ENCODE measurements at places on chromosomes 3 and 15. TPM values are rescaled to one million over a fixed set of nuclear protein-coding genes. Genes with fewer than 3 reads are reported as not detected.

DNA sequence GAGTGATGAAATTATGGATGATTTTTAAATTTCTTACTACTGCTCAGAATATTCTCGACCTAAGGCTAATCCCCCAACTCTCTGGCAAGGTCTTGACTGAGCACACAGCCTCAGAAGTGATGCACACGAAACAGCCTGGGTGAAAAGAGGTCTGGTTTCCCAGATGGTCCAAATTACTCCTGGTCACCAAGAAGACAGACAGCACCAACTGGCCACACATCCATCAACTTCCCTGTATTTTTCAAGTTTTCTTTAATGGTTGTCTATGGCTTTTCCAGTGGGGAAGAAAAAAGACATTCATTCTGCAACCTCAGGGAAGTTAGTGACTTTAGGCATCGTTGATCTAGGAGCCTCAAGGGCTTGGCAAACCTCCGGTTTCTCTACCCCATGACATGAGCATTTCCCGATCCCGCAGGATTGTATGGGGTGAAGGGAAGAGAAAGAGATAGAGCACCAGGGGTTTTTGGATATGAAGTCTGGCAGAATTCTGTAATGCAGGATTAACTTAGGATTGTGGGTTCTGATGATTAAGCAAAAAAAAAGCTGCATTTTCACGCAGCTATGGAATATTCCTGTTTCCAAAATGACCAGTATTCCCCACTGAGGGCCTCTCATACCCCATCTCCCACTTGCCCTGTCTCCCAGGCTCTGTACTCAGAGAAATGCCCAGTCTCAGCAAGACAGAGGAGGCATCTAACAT, 62.2 kb downstream of the UMPS start:
- no peak for ATAC-seq

Gene CPNE4
- total RNA-seq = not detected

Gene IL5RA
- 0.15 TPM for total RNA-seq

- ATAC-seq = no peak
Observed at GRCh38 chr3:108546692-108547091, 36.3 kb upstream of the MYH15 start.

Gene FES
- total RNA-seq = 70.4 TPM

Gene CHAC1
- total RNA-seq = 0.54 TPM

DNA sequence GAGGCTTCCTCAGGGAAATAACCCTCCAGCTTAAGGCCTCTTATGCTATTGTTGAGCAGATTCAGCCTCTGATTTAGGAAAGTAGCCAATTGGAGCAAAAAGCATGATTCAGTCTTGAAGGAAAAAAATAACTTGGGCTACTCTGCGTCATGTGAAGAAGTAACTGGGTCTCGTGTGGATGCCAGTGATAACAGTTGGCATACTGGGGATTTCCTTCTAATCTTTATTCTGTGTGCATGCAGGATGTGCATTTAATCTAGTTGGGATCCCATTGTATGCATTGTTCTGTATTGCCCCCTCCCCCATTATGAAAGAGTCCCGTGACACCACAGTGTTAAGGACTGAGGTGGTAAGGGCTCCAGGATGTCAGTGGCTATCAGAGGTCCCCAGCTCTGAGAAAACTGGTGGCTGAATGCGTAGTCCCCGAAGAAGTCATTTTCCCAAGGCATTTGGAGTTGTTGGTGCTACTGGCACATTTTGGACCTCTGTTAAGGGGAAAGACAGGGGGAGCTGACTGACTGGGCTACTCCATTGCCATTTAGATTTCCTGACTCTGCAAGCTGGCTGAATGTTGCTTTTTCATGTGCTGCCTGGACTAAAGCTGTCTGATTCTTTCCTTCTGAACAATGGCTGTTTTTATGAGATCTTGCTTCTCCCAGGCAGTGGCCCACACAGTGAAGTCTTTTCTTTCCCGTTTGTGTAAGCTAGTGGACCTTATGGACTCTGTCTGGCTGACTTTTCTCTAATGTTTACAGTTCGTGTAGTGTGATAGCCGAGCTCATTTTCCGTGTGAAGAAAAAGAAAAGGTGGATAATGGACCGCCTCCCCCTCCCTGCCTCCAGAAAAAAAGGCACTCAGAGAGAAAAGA, 38.4 kb upstream of the TRAK1 start:
- peak; percentile 66 for ATAC-seq

DNA sequence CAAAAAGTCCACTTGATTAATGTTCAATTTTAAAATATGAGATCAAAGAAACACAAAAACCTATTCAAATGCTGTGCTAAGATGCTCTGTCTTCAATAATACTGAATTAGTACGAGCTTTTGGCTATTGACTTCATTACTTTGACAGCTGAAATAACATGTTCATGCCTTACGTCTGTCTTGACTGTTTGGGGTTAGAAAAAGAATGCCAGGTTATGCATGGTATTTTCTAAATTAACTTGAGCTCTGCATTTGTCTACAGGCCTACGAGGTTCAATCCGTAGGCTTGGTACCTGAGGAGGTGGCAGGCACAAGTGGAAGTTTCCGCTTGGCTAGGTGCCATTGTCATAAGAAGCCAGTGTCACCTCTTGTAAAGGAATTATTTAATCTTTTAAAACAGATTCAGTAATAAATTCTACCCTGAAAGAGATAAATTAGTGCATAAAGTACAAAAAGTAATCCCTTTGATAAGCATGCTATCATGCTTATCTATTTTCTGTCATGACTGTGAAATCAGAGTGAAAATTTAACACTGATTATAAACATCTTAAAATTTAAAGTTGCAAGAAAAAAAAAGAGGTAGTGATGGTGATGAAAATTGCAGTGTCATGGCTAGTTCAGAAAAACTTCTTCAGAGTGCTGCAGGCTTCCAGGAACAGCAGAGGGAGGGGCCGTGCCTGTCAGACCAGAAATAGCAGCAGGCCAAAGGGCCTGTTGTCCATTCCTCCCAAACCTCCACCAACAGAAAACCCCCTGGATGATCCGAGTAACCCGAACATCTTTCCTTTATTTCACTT, 115.7 kb downstream of the ARRDC4 start:
- ATAC-seq = peak; percentile 87

DNA sequence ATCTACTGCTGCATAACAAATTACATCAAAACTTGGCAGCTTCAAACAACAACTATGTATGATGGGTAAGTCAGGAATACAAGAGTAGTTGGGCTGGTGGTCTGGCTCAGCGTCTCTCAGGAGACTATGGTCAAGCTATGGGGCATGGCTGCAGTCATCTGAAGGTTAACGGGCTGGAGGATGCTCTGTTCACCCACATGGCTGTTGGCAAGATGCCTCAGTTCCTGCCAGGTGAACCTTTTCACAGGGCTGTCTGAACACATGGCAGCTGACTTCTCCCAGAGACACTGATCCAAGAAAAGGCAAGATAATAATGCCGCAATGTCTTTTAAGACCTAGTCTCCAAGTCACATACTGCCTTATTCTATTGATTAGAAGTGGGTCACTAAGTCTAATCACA, 63.7 kb downstream of the GPR176 start:
- no peak for ATAC-seq

- ATAC-seq = no peak
Observed at GRCh38 chr3:141436180-141436579, 50.6 kb upstream of the RASA2 start.

- ATAC-seq = no peak
Observed at GRCh38 chr3:118833075-118833474, 201.6 kb downstream of the IGSF11 start.

DNA sequence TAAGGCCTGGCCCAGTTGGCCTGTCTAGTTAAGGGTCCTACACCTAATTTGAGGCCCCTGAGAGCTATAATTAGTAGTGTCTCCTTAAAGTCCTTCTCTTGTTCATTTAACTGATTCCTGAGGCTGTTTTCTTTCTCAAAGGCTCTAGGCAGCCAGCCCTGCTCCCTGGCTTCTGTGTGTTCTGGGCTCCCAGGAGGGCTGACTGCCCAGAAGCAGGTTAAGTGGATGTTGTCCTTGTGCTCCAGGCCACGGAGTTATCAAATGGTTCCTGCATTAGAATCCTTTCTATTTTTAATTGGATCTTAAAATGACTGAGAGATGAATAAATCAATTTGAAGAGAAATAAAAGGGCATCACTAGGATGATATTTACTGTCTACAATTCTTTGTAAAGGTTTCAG, 140.0 kb downstream of the SNRK start:
- ATAC-seq = no peak

DNA sequence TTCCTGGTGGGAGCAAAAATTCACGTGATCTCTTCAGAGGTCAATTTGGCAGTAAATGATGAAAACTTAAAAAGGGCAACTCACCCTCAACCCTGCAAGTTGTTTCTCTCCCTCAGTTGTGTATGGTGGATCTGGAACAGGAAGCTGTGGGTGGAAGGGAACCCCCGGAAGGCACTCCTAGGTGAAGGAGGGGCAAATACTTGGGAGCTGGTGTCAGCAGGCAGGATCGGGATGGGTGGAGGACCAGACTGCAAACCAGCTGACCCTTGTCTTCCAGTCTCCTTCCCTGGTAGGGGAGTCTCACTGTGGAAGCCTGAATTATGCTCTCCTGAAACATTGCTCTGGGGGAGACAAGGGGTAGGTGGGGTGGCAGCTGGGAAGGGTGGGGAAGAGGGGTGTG, 33.5 kb downstream of the PRR23E start:
- no peak for ATAC-seq

- no peak for ATAC-seq
Observed at GRCh38 chr3:158434412-158435038, 136.5 kb upstream of the MLF1 start.

GRCh38 chr3:70028361-70028760, 28.8 kb downstream of the SAMMSON start:
- no peak for ATAC-seq

DNA sequence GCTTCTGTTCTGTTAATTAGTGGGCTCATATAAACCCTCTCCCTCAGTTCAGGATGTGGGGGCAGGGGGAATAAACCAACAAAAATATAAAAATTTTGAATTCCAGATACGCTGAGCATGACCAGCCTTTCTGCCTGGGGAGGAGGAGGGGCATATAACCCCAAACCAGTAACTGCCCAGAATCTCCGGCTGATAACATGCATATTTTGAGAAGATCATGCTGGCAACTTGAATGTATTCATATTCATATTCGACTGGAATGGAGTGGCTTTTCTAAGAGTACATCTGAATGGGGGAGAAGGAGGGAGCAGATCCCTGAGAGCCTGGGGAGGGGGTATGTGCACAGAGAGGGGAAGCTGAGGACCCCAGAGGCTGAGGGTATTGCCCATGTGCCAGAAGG, 54.5 kb upstream of the LCTL start:
- ATAC-seq = no peak

GRCh38 chr3:9784965-9785364, 7.3 kb downstream of the TADA3 start:
- ATAC-seq = peak; percentile 13

GRCh38 chr3:141275032-141275422, 43.4 kb downstream of the PXYLP1 start:
- no peak for ATAC-seq

DNA sequence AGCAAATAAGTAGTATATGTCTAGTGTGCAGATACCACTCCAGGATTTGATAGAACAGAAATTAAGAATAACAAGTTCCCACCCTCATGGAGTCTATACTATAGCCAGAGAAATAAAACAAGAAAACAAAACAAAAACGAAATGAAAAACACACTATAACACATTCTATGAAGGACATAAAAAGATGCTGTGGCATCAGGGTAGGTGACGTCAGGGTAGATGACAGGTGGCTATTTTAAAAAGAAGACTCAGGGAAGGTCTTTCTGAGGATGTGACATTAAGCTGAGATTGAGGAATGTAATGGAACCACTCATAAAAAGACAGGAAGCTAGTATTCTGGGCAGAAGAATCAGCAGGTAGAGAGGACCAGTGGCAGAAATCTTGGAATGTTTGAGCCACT, 469.6 kb downstream of the RAP2B start:
- no peak for ATAC-seq

DNA sequence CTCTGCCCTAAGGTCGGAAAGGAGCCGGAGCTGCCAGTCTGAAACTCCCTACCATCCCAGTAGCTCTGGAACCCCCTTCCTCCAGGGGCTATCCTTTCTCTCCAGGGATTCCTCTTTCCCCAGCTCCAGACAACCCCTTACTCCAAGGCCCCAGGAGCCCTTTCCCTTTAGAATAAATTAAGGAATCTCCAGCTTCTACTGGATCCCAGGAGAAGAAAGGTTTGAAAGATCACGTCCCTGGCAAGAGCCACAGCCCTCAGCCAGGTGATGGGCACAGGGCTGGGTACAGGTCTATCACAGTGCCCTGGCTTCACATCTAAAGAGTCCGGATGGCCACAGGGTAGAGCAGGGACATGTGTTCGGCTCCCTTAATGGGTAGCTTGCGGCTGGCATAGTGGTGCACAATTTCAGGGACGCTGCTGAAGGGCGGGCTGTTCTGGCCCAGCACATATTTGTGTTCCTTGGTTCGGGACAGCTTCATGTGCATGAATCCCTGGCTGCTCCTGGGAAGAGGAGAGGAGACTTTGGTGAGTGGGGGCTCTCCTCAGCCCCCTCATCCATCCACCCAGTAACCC, 20.0 kb downstream of the SHF start:
- no peak for ATAC-seq

DNA sequence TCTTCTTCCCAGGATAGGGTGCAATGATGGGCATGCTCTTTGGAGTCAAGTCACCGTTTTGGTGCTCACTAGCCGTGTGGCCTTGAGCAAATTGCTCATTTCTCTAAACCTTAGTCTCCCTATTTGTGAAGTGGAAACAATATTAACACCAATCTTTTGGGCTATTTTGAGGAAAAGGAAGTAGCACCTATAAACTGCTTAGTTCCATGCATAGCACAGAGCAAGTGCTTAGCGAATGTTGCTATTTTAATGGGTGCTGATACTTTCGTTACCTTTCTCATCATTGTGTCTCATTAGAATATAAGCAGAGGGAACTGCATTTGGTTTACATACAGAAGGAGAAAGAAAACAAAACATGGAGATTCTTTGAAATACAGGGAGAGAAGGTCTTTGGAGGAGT, 66.1 kb downstream of the BOC start:
- ATAC-seq = no peak

Gene SNTN
- not detected for total RNA-seq

- peak; percentile 89 for ATAC-seq
Observed at GRCh38 chr15:42344763-42345162, 14.5 kb upstream of the CAPN3 start.

DNA sequence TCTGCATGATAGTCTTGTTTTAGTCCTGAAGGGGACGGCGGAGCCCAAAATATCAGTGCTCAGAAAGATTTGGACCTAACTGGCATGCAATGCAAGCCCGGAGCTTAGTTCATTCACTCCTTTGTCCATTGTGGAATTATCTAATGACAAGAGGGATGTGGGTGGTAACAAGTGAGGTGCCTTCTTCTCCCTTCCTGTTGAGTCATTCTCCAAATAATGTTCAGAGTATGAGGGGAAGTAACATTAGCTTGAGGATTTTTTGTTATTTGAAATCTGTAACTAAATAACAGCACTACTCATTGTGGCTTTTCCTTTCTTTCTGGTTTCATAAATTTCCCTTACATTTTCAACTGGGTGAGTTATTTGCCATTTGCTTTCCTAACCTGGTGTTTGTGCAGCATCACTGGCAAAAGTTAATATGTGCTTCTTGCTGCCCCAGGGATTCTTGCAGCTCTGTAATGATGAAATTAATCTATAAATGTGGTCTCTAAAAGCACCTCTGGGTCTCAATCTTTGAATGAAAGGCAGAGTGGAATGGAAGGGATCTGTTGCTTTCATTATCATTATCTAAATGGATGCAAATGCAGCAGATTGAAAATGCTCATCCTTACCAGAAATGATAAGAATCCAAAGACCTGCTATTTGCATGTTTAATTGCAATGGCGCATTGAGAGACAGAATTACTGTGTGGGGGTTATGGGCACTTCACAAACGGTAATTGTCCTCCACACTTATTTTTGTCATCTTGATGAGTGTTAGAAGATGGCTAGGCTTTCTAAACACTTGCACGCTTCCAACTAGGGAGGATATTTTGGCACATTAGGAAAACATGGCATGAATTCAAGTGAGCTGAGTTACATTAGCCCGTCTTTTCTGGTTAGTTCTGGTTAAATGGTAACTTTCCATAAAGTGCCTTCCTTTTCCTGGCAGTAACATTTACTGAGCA, 89.9 kb upstream of the MITF start:
- ATAC-seq = peak; percentile 25
